ENCODE measurements at places on chromosomes 16 and 17.

GRCh38 chr16:57837305-57838125 is 35.2 kb upstream of the KIFC3 start:
- DNase-seq, result no peak

- no peak for DNase-seq
Observed at GRCh38 chr17:37769050-37769449, 24.2 kb upstream of the HNF1B start.

DNA sequence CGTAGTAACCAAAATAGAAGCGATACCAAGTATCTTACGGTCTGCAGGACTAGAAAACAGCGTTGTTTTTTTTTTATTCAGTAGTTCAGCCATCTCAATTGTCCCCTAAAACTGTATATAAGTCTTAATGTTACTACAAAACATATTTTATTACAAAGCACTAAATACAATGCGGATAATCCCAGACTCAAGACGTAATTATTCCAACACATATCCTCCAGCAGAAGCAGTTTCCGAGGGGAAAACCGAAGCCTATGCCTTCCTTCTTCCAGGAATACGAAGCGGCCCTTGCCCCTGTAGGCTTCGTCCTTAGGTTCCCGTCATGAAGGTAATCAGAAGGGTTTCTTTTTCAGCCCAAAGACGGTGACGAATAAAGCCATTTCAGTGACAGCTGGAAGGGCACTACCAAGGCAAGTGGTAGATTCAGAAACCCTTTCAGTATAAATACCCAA is 2.3 kb downstream of the TMEM107 start:
- DNase-seq, result no peak

DNA sequence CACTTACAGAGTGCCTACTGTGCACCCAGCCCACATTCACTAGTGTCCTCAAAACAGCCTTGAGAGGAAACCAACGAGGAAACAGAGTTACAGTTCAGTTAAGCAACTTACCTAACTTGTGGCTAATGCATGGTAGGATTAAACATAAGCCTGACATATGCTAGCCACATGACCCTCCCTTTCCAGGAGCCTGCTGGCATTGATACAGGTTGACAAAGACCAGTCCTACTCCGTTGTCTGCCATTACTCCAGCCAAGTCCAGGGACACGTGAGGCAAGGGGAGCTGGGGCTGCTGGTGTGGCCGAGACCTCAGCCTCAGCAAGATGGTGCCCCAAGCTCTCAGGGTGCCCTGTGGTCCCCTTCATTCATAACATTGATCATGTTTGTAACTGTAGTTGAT is 37.9 kb downstream of the SNX20 start:
- DNase-seq, result no peak

DNA sequence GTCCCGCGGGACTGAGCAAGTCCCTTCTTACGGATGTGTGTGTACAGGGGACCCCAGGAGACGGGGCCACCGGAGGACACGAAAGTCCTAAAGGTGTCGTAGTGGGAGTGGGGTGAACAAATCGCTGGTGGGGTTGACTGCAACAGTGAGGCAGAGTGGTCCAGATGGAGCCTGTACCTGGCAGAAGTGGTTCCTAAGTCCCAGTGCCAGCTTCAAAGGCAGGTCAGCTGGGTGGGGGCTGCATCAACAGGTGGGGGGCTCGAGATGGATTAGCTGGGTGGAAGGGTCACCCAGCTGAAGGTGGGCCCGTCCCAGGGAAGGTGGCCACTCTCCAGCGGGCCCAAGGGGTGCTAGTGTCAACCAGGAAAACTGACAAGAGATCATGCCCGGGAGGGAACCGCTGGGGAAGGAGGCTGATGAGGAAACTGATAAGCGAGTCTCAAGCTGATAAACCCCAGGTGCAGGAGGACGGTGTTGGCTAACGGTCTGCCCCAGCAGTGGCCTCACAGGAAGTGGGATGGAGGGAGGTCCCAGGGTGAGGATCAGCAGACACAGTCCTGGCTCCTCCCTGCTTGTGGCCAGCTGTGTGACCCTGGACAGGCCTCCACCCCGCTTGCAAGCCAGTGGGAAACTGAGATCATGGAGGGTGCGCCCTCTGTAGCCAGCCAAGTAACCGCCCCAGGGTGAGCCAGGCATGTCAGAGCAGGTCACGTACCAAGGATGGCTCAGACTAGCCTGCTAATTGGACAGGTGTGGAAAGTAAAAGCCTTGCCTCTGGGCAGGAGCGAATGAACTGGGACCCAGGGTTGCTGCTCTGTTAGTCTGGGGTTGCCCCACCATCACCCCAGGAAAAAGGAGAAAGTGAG is 1.0 kb downstream of the ORAI3 start:
- no peak for DNase-seq

DNA sequence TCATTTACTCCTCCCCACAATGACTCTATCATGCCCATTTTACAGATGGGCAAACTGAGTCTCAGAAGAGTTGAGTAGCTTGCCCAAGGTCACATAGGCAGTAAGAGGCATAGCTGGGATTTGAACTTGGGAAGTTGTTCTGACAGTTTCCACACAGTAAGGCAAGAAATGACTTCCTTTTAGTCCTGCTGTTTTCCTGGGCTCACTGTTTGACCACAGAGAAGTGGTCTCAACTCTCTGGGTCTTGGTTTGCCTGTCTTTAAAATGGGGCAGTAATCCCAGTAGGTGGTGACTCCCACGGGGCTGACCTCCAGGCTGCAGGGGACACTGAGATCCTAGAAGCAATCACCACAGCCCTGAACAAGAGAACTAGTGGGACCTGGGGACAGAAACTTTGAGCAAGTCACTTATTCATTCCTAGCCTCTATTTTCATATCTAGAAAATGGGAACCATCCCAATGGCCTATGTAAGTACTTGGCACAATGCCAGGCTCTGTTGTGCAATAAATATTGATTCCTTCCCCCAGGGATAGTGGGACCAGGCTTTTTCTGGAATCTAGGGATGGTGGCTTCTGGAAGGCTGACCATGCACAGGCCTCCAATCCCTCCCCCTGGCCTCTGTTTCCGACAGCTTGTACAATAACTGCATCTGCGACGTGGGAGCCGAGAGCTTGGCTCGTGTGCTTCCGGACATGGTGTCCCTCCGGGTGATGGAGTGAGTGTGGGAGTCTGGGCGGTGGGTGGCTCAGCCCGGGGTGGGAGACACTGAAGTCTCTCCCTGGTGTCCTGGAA is 20.5 kb downstream of the DEXI start:
- no peak for DNase-seq

DNA sequence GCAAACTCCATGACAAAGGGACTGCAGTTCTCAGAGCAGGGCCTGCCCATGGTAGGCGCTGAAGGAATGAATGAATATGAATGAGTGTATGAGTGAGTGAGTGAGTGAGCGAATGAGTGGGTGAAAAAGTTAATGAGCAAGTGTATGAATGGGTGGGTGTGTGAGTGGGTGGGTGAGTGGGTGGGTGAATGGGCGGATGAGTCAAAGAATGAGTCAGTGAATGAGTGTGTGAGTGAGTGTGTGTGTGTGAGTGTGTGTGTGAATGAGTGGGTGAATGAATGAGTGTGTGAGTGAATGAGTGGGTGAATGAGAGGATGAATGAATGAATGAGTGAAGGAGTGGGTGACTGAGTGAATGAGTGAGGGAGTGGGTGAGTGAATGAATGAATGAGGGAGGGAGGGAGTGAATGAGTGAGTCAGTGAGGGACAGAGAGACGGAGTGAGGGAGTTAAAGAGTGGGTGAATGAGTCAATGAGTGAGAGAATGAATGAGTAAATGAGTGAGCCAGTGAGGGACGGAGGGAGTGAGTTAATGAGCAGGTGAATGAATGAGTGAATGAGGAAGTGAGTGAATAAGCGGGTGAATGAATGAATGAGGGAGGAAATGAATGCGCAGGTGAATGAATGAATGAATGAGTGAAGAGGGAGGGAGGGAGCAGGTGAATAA is 11.1 kb upstream of the CHMP6 start:
- no peak for DNase-seq

DNA sequence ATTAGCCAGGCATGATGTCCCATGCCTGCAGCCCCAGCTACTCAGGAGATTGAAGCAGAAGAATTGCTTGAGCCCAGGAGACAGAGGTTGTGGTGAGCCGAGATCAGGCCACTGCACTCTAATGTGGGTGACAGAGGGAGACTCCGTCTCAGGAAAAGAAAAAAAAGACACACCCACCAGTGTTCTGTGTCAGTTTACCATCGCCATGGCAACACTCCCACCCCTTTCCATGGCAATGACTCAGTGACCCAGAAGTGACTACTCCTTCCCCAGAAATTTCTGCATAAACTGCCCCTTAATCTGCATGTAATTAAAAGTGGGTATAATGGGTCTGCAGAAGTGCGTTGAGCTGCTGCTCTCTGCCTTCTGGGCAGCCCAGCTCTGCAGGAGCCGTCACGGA is 4.0 kb upstream of the ZC3H18 start:
- peak; percentile 23 for DNase-seq

DNA sequence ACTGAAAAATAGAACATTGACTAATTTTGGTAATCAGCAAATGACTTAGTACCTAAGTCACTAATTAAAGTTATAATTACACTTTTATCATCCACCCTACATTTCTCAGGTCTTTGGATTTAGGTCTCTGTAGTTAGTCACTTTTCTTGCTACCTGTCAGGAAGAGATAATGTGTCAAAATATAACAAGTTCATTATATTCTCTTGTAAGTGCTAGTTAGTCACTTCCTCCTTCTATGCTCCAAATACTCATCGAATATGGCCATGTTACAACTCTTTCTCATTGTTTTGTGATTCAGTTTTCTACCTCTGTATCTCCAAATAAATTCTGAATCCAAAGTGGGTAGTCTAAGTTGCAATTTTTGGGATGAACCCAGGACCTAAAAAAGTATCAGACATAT is 163.5 kb upstream of the KIF2B start:
- no peak for DNase-seq

GRCh38 chr17:10234033-10234432 is 35.6 kb upstream of the GAS7 start:
- DNase-seq, result no peak

DNA sequence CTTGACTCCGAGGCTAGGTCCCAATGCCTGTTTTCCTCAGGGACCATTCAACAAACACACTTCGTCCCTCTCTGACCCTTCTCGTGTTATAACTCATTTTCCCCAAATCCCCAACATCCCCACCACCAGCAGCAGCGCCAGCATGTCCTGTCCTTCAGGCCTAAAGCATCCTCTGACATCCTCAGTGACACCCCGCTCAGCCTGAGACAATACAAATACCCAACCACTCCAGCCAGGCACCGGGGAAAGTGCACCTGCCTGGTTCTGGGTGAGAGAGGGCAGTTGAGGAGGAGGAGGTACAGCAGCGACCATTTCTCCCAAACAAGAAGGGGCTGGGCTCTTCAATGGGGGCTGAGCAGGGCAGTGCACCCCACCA is 4.7 kb downstream of the MNT start:
- no peak for DNase-seq

GRCh38 chr17:50534222-50534978 is 1.9 kb downstream of the EPN3 start:
- DNase-seq, result no peak

DNA sequence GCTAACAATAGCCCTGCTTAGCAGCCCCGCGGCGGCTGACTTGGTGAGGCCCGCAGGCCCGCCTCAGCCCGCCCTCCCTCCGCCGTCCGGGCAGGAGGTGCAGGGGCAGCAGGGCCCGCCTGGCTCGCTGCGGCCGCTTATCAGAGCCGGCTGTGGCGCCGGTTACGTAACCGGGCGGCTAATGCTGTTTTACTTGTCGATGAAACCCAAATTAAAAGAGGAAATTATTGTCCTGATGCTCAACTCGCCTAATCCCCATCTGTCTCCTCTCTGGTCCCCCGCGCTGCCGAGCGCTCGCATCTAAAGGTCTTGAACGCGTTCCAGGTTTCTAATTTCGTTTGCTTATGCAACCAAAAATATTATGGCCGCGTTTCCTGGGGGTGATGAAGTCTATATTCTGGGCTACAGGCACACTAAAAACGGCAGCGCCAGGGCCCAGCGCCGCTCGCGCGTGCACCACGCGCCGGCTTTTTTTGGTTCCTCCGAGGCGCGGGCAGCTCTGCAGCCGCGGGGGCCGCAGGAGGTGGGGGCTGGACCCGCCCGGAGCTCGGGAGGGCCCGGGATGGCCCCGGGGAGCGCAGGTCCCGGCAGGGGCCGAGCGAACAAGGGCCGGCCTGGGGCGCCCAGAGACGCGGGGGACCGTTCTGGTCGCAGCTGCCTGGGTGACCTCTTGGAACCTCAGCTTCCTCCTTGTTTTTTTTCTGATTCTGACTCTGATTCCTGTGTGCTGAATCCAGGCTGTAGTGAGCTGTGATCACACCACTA is 65.2 kb upstream of the TOB1 start:
- no peak for DNase-seq

DNA sequence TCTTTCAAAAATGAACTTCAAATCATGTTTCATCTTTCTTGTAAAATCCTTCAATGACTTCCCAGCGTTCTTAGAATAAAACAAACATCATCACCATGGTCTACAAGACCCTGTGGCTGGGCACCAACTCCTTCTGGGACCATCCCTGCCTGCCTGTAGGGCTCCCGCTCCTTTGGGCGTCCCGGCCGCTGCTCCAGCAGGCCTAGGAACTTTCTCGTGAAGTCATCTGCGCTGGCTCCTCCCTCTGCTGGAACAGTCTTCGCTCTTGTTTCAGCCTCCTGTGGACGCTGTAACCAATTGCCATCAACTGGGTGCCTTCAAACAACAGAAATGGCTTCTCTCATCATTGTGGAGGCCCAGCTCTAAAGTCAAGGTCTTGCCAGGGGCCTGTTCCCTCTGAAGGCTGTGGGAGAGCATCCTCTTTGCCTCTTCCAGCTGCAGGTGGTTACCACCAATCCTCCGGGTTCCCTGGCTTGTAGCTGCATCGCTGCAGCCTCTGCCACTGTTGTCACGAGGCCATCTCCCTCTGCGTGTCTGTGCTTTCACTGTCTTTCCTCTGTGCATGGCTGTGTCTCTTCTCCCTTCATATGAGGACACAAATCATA is 185.5 kb upstream of the SDK2 start:
- no peak for DNase-seq

DNA sequence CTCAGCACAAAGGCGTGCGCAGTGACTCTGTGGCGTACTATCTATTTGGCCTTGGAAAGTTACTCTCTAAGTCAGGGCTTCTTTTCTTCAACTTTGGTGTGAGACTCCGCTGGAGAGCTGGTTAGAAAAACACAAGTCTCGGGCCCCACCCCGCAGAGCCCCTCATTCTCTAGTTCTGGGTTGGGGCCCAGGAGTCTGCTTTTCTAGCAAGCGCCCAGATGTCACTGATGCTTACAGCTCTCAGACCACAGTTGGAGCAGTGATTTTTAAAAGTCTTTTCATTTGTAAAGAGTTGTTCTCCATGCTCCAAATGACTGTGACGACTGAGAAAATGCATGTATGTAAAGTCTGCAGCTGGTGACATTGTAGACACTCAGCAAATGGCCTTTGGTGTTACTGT is 582.3 kb downstream of the WWOX start:
- DNase-seq, result no peak

DNA sequence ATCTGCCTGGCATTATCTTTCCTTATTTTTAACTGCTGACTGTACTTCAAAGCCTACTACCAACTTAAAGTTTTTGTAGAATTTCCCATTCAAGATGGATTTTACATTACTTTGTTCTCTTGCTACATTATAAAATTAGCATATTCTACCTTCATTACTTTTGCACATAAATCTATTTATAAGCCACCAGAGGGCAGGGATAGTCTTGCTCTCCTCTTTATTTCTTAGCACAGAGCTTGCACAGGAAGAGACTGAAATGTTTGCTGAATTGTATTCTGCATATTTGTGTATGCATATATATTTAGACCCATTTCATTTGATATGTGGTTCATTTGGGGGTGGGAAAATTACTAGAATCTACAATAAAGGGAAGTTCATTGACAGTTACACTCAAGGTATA is 108.0 kb downstream of the SKAP1 start:
- DNase-seq, result no peak
